ENCODE measurements at places on chromosomes 11 and 22.
A peak's percentile ranks its signal among the peaks of the same experiment; 100 is the strongest.

GRCh38 chr11:2700415-2701211 is 819 bp upstream of the KCNQ1OT1 start:
- DNase-seq = no peak

DNA sequence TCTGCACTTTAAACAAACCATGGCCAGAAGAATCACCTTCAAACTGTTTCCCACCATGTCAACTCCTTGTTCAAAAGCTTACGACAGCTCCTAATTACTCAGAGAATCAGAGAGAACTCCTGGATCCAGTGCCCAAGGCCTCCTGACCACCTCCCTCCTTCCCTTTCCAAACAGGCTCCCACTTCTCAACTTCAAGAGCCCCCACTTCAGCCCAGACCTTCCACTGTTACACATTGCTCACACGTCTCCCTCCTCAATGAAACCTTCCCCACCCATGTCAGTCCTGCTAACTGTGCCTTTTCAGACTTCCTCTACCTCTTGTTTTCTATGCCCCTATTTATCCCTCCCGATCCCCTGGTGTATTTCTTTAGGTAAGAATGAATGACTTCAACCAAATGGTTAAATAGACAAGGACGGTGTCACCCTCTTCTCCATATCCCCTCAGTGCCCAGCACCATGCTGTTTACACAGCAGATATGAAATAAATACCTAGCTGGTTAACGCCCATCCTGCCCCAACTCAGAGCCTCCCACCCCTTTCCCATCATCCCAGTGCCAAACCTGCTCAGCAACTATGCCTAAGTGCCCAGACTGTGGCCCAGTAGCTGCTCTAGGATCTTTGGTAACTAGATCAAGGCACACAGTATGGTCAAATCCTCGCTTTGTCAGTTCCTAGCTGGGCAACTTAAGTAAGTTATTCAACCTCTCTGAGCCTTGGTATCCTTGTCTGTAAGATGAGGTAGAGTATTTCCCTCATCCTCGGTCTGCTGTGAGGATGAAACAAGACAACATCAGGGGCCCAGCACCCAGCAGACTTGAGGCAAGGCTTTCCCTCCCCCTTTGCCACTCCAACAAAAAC is 36.8 kb downstream of the PLEKHA7 start:
- no peak for DNase-seq

- DNase-seq = no peak
Measured at GRCh38 chr22:32558681-32559355, 84.2 kb downstream of the FBXO7 start.

- no peak for DNase-seq
Measured at GRCh38 chr11:74490941-74491340, 2.6 kb downstream of the LIPT2 start.

- DNase-seq = no peak
Measured at GRCh38 chr22:39090426-39091064, 6.5 kb upstream of the APOBEC3H start.

- DNase-seq = no peak
Measured at GRCh38 chr22:45582955-45583320, 80.3 kb downstream of the FBLN1 start.

DNA sequence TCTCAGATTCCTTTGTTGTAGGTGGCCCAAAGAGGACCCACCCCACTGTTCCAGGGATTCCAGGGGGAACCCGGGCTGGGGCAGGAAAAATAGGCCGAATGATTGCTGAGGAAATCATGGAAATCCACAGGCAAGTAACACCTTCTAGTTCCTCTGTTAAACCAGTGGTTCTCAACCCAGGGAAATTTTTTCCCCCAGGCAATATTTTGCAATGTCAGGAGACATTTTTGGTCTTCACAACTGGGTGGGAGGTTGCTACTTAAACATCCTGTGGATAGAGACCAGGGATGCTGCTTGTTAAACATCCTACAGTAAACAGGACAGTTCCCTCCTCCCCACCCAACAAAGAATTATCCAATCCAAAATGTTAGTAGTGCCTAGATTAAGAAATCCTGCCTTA is 84.7 kb downstream of the BTBD10 start:
- DNase-seq = no peak

GRCh38 chr11:116605543-116606459 is 167.0 kb downstream of the BUD13 start:
- DNase-seq = no peak

- DNase-seq = no peak
Measured at GRCh38 chr11:65363770-65364169, 9.2 kb downstream of the TIGD3 start.

GRCh38 chr11:115887727-115888126 is 383.5 kb upstream of the CADM1 start:
- no peak for DNase-seq

- DNase-seq = no peak
Measured at GRCh38 chr11:1894759-1895158, 3.1 kb upstream of the PRR33 start.

- no peak for DNase-seq
Measured at GRCh38 chr11:44643217-44643616, 77.8 kb downstream of the CD82 start.

DNA sequence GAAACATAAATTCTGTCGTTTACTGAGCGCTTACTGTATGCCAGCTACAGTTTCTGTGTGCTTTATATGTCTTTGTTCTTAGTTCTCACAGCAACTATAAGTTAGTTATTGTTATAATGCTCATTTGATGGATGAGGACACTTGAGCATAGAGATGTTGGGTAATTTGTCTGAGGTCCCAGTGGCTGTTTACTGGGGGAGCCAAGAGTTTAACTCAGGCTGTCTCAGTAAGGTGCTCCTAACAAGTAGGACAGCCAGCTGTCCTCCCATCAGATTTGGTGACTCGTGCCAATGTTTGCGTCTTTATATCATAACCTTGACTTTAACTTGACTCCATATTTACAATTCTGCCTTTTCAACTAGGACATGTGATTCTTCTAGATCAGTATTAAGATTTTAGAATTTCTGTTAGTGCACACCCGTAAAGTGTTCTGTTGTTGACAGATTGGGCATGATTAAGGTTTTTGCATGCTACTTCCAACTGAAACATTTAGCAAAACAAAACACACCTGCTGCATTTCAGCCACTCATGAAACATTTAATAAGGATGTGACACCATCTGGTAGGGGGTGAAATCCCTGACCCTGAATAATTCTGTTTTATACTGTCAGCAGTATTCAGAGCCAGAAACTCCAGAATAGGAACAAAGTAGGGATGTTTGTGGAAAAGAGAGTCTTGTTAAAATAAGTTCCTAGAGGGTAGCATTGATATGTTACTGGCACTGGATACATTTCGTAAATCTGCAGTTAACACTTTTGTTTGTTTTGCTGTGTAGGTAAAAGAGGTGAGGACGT is 1.9 kb downstream of the REXO2 start:
- peak; percentile 91 for DNase-seq

DNA sequence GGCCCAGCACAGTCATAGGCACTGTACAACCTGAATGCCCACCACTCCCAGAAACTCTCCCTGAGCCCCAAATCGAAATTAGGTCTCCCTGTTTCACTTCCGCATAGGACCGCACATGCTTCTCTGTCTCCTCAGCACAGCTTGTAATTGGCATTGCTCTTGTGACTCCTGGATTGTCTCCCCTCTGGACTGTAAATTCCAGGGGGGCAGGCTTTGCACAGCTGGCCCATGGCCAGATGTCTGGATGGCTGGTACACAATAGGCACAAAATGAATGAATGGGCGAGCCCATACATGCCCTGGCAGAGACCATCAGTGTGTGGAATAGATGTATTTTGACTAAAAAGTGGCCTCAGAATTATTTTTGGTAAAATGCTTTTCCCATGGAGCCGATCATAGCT is 63.3 kb upstream of the PHF21B start:
- DNase-seq = no peak

DNA sequence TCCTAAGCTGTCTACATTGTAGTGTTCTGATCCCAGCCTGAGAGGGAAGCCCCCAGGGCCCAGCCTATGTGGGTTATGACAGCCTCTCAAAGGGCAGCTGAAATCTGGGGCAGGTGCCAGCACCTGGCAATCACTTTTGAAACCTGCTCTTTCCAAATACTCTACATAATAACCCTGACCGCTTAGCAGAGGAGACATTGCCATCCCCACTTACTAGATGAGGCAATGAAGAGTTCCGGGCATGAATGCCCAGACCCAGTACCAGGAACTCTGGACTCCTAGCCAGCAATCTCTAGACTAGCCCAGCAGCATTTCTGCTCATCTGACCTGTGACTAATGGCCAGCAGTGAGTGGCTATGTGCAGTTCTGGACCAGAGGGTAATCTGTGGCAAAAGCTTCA is 412.4 kb upstream of the CADM1 start:
- DNase-seq = no peak

DNA sequence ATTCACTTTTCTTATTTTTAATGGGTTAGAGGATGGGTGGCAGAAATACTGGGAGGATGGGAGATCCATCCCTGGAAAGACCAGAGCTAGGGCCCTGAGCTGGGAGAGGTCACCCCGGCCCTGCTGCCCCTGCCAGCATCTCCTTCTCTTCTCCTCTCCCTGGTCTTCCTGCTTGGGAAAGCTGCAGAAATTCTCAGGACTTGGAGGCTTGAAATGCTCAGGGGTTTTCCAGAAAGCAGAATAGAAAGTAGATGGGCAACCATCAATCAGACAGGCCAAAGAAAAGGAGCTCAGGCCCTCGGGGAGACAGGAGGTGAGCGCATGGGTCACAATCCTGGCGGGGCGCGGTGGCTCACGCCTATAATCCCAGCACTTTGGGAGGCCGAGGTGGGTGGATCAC is 1.5 kb downstream of the APOBEC3H start:
- DNase-seq = no peak

- DNase-seq = no peak
Measured at GRCh38 chr22:24894220-24894975, 52.1 kb downstream of the LHFPL7 start.

All from NCI-H526 treated with DMSO at 0.1 percent for 48 hours (cell line).